ENCODE measurements at places on chromosomes 1 and 21. TPM values are rescaled to one million over a fixed set of nuclear protein-coding genes. Genes with fewer than 3 reads are reported as not detected.

DNA sequence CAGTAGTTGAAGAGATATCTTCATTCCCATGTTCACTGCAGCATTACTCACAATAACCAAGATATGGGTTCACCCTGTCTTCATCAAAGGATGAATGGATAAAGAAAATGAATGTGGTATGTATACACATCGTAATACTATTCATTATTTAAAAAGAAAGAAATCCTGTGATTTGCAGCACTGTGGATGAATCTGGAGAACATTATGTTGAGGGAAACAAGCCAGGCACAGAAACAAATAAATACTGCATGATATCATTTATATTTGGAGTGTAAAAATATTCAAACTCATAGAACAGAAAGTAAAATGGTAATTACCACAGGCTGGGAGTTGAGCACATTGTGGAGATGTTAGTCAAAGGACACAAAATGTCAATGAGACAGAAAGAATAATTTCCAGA lies 977.2 kb downstream of the AMY1C start:
- DNase-seq: no peak

Gene LINGO4
- not detected for total RNA-seq

- no peak for DNase-seq
These were observed 76.1 kb downstream of the TMEM53 start for GRCh38 chr1:44598167-44598566.

Gene CR2
- total RNA-seq: not detected

DNA sequence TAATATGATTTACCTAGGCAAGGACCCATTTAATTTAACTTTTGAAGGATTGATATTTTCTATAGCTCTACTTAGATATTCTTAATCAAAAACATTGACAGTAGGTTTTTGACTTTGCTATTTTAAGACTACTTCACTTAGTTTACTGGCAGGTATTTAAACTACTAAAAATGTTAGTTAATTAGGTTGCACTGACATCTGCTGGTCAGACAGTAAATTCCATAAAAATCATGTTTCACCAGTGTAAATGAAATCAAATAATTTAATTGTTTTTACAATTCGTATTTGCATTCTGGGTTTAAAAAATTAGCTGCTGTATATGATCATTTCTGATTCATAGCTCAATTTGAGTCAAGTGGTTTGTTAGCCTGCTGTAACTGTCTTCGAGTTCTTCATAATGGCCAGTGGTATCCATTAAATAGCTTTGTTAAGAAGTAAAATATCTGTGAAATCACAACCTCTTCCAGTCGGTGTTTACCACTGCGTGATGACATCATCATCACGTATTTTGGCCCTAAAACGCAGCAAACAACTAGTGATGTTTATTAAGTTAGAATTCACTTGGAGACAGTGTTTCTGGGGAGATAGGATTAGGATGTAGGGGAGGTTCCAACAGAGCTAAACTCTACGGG lies 26.2 kb downstream of the EXTL2 start:
- DNase-seq: no peak

- no peak for DNase-seq
These were observed 18.2 kb downstream of the KIF1B start for GRCh38 chr1:10228528-10228927.

DNA sequence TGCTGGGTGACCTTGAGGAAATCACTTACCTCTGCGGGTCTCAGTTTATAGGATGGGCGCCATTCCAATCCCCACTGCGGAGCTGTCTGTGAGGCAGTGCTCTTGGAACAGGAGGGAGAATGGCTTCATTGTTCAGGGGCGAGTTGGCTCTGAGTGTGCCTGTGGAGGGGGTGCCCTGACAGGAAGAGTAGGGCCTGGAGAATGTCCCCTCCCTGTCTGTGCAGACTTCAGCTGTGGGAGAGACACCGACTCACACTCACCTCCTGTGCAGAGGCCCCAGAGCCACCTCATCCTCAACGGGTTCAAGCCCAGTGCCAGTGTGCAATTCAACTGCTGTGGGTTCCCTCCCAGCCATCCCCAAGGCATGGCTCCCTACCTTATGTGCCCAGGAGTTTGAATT lies 17.1 kb downstream of the ADORA1 start:
- DNase-seq: no peak

DNA sequence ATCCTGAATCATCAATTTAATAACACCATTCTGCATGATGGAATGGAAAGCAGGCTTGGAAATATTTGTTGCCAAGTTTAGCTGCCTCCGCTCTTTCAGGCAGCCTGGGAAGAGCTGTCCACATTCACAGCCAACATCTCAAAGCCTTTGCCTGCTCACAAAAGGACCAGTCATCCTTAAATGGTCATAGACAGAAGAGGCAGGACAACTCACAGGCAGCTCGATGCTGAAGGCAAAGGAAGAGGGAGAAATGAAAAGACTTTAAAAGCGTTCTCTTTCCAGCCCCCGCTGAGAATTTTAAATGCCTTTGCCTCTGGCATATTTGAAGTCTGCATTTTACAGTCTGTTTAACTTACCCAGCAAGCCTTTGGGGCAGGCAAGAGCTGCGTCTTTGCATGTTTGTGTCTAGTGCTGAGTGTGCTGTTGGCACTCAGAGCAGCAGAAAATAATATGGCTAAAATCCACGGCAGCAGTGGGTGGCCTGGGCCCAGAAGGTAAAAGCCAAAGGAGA lies 68.9 kb downstream of the NMNAT2 start:
- peak; percentile 76 for DNase-seq

- no peak for DNase-seq
These were observed 69.0 kb downstream of the DDR2 start for GRCh38 chr1:162701286-162701685.

Gene SDC3
- total RNA-seq: 29.9 TPM

GRCh38 chr1:200238311-200238710 lies 171.5 kb downstream of the ZNF281 start:
- no peak for DNase-seq

DNA sequence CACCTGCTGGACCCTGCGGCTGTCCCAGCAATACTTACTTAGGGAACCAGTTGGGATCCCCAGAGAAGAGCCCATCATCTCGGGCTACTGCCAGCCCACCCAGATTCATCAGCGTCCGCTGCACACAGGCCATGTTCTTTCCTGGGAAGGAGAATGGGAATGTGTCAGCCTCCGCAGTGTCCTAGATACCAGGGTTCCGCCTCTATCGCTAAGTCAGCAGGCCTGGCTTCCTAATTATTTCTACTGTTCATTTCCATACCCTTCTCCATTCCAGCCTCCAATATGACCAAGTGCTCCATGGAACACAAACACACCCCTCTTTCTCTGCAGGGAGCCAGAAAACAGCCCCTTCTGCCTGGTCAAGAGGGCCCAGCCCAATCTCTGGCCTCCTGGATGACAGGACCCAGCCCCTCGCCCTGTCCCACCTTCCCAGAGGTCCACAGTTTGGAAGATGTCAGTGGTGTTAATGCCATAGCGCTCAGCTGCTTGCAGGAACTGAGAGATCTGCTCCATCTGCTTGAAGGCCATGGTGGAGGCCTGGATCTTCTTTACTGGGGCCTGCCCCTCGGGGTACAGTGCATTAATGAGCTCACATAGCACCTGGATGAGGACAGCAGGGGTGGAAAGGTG lies 6.0 kb downstream of the TAGLN2 start:
- DNase-seq: no peak

DNA sequence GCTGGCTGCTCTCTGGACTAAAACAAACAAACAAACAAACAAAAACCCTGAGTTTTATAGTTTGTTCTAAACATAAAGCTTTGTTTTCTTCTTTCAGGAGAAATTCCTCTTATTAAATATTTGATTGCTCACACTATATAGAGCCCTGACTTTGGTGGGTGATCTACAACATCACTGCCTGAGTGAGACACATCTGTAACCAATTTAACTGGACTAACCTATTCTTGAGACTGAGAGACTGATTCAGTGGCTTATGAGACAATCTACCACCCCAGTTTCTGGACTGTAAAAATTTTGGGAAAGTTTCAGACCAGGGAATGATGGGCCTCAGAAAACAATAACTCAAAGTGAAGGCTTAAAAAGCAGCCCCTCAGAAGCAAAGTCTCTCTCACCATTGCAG lies 537.0 kb downstream of the NEGR1 start:
- DNase-seq: no peak

GRCh38 chr1:234619794-234620247 lies 9.8 kb upstream of the IRF2BP2 start:
- DNase-seq: no peak

Gene INAVA
- 0.27 TPM for total RNA-seq

GRCh38 chr1:183074215-183074614 lies 51.0 kb downstream of the LAMC1 start:
- DNase-seq: no peak

Gene AMIGO1
- total RNA-seq: 9.4 TPM

Gene GPA33
- total RNA-seq: 0.28 TPM

- no peak for DNase-seq
These were observed at the start of gene HTR6 for GRCh38 chr1:19664453-19665185. Gene HTR6, plus strand, starts transcription at chr1:19664875. Its CDS starts 879 bp downstream, at chr1:19665754.

- DNase-seq: no peak
These were observed at the start of gene AVPR1B for GRCh38 chr1:206117151-206117948. Gene AVPR1B, minus strand, starts transcription at chr1:206117388. Its CDS starts 498 bp downstream, at chr1:206116890.

GRCh38 chr21:33302796-33303195 lies 22.0 kb upstream of the IFNAR1 start:
- no peak for DNase-seq

- DNase-seq: no peak
These were observed 16.9 kb downstream of the ATG4C start for GRCh38 chr1:62800825-62801306.

DNA sequence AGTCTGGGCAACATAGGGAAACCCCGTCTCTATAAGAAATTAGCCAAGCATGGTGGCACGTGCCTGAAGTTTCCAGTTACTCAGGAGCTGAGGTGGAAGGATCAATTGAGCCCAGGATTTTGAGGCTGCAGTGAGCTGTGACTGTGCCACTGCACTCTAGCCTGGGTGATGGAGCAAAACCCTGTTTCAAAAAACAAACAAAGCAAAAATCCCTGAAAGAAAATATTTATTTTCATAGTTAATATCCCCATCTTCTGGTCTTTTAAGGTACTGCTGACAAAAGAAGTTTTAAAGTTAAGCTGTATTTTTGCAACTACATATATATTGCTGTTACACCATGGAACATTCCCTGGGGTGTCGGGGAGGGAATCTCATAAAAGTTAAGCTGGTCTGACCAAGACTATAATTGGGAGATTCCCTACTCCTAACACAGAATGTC lies 26.0 kb downstream of the VAMP4 start:
- no peak for DNase-seq

Gene OR6N1
- not detected for total RNA-seq

- no peak for DNase-seq
These were observed 24.9 kb upstream of the CR1L start for GRCh38 chr1:207619871-207620542.

DNA sequence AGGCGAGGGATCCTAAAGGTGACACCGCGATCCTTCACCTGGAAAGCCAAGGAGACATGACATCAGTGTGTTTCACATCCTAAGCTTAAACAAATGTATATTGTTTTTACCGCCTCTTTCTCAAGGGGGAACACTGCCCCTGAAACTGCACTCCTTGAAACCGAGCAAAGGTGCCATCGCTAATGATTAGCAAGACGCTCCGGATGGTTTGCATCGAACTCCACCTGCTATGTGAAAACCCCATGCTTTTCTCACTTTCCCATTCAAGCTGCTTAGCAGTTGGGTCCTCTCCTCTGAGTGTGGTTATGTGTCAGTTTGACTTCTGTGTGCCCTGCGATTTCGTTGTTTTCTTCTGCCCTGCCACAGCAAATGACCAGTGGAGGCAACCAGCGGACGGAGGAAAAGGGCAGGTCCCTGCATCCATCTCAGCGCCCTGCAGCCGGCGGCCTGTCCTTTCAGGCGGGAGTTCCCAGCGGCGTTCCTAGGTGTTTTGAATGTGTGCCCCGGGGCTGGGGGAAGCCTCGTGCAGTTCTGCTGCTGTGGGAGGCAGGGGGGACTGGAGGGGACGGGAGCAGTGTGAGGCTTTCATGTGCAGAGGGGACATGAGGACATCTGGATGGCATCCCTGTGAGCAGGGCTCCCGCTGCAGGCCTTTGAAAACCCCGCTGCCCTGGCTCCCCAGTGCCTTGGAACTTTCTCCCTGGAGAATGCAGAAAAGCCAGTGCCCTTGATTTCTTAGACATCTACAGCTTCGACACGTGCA lies 16.1 kb downstream of the ZBTB18 start:
- DNase-seq: no peak

DNA sequence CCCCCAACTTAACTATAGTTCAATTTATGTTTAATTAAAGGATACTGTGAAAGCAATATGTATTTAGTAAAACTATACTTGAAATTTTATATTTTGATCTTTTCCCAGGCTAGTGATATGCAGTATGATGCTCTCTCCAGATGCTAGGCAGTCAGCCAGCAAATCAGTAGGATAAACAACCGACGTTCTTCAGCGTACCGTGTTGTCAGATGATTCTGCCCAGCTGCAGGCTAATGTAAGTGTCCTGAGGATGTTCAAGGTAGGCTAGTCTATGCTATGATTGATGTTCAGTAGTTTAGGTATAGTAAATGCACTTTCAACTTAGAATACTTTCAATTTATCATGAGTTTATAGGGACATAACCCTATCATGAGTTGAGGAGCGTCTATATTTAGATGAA lies 762.6 kb downstream of the MRPL39 start:
- no peak for DNase-seq

DNA sequence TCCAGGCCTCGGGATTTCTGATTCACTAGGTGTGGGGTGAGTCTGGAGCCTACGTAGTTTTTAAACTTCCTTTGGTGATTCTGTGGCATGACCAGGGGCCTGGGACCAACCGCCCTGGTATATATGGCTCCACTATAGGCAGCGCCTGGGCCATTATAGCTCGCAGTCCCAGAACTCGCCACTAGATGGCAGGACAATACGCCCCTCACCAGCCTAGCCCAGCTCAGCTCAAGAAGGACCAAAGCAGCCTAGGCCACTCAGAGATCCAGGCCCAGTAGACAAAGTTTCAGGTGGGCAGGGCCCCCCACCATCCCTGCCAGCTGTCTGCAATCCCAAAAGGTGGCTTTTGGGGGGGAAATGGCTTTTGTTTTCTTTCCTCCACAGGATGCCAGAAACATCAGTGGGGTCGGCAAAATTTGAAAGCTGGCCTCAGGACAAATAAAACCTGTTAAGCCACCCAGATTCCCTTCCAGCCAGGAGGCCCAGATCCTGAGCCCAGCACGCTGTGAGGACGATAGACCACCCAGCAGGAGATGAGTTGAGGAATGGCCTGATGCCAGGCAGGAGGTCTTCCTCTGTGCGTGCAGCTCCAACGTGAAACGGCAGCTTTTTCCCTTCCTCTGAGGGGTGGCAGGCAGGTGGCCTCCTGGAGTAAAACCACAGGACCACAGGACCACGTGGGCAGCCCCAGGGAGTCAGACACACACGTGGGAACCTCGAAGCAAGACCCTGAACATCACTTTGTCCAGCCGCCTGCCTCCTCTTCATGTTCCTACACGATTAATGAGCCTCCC lies 24.8 kb upstream of the TMEM51 start:
- peak; percentile 84 for DNase-seq
